ENCODE measurements at places on chromosomes 3 and 15. TPM values are rescaled to one million over a fixed set of nuclear protein-coding genes. Genes with fewer than 3 reads are reported as not detected.

- peak; percentile 27 for DNase-seq
These were observed 8.2 kb downstream of the TMOD2 start for GRCh38 chr15:51759557-51760070.

- DNase-seq, result no peak
These were observed 192.5 kb downstream of the GOLGA6L6 start for GRCh38 chr15:20348900-20349773.

DNA sequence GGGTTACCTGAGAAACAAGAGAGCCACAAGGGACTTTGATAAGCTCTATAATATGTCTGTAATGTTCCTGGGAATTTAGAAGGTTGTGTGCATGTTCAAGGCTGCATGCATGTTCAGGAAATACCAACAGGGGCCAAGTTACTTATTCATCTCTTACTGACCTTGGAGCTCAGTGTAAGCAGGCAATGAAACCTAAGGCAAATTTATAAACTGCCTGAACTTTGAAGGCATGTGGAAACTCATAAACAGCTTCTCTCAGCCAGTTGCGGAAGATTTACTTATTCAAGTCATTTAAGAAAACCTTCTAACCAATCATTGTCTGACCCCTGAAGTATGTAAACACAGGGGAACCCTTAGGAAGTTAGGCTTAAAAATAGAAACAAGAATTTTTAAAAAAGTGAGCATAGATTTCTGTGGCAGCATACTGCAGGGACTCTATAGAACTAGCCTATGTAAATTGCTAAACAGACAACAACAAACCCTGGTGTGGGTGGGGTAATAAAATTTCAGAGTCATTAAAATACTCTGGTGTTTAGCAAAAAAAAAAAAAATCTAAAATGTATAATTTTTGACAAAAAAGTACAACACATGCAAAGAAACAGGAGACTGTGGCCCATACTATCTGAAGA is 57.2 kb downstream of the SLC15A2 start:
- no peak for DNase-seq

DNA sequence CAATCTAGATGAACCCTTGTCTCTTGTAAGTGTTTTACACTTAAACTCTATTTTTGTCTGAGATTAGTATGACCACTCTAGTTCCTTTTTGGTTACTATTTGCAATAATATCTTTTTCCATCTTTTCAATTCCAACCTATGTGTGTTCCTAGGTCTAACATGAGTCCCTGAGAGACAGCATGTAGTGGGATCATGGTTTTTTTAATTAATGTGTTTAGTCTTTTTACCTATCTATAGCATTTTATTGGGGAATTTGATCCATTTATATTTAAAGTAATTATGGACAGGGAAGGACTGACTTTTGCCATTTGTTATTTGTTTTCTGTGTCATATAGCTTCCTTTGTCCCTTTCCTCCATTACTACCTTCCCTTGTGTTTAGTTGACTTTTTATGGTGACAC is 21.7 kb downstream of the TNFSF10 start:
- DNase-seq, result no peak

DNA sequence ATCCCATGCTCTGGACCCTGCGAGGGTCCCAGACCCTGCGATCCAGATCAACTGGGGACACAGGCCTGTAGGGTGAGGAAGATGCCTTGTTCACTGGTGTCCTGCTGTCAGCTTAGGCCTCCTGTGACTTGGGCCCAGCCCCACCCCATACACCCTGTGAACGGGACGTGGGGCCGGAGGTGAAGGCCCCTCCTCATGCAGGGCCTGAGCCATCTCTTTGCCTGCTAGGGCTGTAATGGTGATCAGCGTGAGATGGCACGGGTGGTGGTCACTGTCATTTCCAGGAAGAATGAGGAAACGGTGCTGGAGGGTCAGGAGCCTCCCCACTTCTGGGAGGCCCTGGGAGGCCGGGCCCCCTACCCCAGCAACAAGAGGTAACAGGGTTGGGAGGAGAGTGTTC is 12.4 kb downstream of the VILL start:
- no peak for DNase-seq

DNA sequence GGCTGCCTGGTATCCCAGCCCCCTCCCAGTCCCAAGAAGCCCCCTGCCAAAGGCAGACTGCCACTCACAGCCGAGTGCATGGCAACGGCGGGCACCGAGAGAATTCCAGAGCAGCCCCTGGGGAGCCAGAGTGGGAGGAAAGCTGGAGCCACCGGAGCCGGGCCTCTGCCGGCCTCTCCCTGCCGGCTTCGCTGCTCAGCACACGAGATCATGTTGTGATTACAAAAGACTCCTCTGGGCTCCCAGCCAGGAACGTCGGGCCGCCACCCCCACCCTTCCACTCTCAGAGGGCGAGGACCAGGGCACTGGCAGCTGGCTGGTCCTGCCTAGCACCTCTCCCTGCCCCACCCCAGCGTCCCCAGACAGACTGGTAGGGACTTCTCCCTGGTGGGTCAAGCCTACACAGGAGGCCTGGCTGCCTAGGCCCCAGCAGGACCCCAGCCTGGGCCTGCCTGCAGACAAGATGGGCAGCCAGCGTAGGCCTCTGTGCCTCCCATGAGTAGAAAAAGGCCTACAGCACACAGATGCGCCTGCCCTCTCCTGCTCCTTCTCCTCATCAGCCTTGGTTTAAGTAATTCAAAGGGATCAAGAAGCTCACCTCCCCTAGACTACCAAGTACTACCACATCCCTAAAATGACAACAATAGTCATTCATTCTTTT is at the start of gene CCDC9B:
Gene CCDC9B (minus strand): TSS at position 200 of the 661 bp plus-strand sequence. CDS start 120 bp downstream, at position 80.
- DNase-seq, result peak; percentile 93

DNA sequence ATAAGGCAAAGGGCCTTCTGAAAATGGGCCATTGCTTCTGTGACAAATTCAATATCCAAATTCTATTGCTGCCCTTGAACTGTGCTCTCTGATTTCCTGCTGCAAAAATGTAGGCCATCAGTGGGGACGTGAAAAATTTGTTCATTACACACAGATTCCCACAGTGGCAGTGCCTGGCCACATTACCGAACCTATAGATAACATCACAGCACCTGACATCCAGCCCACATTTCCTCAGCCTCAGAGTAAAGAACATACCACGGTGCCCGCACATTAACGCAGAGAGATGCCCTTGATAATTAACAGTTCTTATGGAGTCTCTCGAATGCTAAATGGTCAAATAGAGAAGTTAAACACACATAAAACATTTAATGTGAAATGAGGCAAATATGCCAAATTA is 931.6 kb upstream of the CFAP20DC start:
- no peak for DNase-seq

DNA sequence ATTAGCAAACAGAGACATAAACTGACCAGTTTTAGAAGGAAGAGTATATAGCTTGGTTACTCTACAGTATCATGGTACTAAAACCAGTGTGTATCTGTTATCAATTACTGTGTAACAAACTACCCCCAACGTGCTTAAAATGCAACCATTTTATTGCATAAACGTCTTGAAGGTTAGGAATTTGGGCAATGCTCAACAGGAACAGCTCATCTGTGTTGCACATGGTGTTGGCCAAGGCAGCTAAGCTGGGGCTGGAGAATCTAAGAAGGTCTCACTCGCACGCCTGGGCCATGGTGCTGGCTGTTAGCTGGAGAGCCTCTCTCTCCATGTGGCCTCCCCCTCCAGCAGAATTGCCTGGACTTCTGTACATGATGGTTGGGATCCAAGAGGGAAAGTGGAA is 81.2 kb upstream of the THBS1 start:
- no peak for DNase-seq

DNA sequence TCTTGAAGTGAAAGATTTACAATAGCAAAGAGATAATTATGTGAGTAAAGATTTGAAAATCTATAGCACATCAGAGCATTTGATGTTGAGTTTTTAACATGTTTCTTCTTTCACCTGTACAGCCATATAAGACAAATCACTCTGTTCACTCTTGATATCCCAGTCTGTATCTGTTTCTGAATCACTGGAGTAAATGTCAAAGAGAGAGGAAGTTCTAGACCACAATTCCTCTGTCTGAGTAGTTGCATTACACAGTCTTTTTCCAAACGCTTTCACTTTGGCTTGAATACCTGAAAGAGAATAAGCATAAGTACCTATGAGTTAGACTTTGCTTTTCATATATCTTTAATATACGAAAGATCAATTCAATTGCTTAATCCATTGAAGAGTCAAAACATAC is 9.9 kb downstream of the THAP10 start:
- DNase-seq, result no peak

GRCh38 chr15:65399997-65400396 is 22.2 kb upstream of the IGDCC3 start:
- no peak for DNase-seq

DNA sequence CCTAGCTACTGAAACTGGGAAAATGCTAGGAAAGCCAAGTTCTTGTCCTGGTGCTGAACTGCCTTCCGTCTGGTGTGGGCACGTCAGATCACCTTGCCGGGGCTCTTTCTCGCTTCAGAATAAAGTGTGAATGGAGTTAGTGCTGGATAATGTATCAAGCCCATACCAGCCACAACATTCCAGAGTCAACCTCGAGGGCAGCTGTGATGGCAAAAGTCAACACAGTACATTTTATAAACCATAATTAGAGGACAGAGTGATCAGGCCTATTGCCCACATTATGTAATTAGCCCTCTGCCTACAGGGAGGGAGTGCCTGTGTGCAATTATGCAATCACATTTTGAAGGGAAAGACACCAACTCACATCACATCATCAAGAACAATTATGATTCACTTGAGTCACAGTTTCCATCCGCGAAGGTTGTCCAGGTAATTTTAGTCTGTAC is 165.2 kb downstream of the RORA start:
- DNase-seq, result no peak

DNA sequence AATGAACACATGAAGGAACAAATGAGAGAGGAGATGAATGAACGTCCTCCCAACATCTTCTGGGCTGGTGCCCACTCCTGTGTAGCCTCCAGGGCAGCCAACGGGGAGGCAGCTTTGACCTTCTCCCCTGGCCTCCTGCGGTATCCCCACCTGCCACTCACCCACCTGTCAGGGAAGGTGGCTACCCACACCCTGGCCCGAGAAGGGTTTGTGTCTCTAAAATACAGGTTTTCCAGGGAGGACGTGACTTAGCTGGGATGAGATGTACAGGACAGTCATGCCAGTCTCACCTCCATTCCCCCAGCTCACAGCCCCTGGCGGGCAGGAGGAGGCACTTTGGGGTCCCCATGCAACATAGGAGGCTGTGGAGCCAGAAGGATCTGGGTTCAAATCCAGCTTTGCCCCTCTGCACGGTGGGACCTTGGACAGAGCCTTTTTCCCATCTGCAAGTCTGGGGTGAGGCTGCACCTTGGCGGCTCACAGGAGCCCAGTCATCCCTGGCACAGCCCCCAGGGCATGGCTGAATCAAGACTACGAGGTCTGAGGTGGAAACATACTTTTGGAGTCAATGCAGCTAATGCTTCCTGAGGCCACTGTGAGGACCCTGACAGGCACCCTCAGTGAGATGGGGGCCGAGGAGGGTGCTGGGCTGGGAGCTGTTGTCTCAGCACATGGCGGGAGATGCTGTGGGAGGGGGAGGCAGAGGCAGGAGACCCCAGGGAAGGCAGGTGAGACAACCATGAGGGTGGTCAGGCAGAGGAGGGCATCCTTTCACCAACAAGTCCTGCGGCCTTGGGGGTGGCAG is 11.1 kb upstream of the PLXND1 start:
- DNase-seq, result peak; percentile 13

- DNase-seq, result no peak
These were observed 17.7 kb downstream of the CRTAP start for GRCh38 chr3:33131331-33132018.

GRCh38 chr3:108387063-108387462 is 90.7 kb downstream of the HHLA2 start:
- DNase-seq, result no peak

DNA sequence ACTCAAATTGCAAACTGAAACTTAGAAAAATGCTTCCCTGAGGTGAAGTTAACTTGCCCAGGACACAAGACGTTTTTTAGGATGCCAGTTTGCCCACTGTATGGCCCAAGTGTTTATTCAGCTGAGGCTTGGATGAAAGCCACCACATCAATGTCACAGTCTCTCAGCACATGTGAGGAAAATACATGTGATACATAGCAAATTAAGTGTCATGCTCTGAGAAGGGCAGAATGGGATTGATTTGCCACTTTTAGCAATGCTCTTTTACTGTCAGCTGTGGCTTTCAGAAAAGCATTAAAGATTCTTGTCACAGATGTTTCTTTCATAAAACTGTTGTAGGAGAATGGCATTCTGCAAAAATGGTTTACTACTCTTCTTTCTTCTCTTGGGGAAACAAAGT is 165.5 kb downstream of the ZIC1 start:
- DNase-seq, result no peak

GRCh38 chr3:10164546-10165393 is at the start of gene IRAK2:
Gene IRAK2 (plus strand): TSS chr3:10164919. CDS start chr3:10164955, 36 bp downstream.
- peak; percentile 70 for DNase-seq

DNA sequence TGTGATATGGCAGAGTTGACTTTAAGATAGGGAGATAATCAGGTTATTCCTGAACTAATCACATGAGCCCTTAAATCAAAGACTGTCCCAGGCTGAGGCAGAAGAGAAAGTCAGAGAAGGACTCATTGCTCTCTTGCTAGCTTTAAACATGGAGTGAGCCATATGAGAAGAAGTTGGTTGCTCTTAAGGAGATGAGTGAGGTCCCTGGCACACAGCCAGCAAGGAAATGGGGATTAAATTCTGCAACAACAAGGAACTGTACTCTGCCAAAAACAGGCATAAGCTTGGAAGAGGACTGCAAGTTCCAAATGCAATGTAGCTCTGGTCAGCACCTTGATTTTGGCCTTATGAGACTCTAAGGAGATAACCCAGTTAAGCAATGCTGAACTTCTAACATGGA is 457.0 kb downstream of the PLOD2 start:
- no peak for DNase-seq

DNA sequence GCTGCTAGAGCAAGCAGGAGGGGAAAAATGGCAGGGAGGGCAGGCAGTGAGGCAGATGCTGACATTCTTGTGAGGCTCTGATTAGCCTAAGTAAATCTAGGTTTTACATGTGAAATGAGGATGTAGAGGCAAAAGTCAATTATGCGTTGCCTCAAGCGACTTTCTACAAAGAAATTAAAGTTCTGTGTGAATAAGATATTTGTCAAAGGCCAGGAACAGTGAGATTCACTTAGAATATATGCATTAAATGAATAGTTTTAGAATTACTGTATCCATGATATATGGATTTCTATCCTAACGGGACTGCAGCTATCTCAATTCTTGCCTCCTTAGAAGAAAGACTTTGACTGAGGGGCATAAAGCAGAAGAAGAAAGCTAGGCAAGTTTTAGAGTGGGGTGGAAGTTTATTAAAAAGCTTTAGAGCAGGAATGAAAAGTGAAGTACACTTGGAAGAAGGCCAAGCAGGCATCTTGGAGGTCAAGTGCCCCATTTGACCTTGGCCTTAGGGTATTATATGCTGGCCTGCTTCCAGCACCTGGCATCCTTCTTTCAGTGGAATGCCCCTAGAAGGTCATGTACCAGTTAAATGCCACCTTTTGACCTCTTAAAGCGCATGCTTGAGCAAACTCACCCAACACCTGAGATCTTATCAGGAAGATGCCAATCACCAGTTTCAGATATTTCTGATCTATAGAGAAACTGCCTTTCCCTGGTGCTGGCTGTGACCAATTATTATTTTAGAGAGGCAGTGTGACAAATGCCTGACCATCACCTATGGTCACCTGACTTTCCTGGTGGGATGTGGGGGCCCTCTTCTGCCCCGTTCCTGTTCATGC is 38.2 kb downstream of the OSTN start:
- DNase-seq, result no peak

- DNase-seq, result no peak
These were observed 6.9 kb upstream of the RPL35A start for GRCh38 chr3:197942956-197943556.

The ZPLD1 gene
- total RNA-seq, result not detected

The CX3CR1 gene
- total RNA-seq, result 1.7 TPM

The FBXL22 gene
- 37.7 TPM for total RNA-seq

The ZNF609 gene
- total RNA-seq, result 17.3 TPM

The RFT1 gene
- 9.3 TPM for total RNA-seq

The POLQ gene
- 0.30 TPM for total RNA-seq

The IL17RB gene
- total RNA-seq, result 0.93 TPM

The PIGB gene
- total RNA-seq, result 1.4 TPM

The SLC38A3 gene
- total RNA-seq, result 10.1 TPM
